Smooth muscle cell of bladder (primary cell): ENCODE measurements at places on chromosomes 7 and 10. TPM values are rescaled to one million over a fixed set of nuclear protein-coding genes. Genes with fewer than 3 reads are reported as not detected.

LSM5 gene
- 15.3 and 16.1 TPM in 2 replicates for total RNA-seq

MUC12 gene
- total RNA-seq: 0.57 and 0.92 TPM in 2 replicates

UBN2 gene
- total RNA-seq: 3.4 and 4.1 TPM in 2 replicates

DPY19L1 gene
- total RNA-seq: 40.8 and 47.3 TPM in 2 replicates

ITPRID1 gene
- not detected in 2 replicates for total RNA-seq

AKR1C2 gene
- total RNA-seq: 13.5 and 239 TPM in 2 replicates

SPDYE8 gene
- total RNA-seq: not detected in 2 replicates

NPFFR1 gene
- under 0.01 TPM in 1 of 2 replicates, not detected in the other for total RNA-seq

NFE2L3 gene
- total RNA-seq: 3.1 and 4.7 TPM in 2 replicates

BAIAP2L1 gene
- 1.3 and 1.4 TPM in 2 replicates for total RNA-seq

CD36 gene
- 24.7 and 46.6 TPM in 2 replicates for total RNA-seq

TMEM270 gene
- not detected in 2 replicates for total RNA-seq

SFTPA2 gene
- total RNA-seq: not detected in 2 replicates

TASOR2 gene
- 42.8 and 60.8 TPM in 2 replicates for total RNA-seq

ADCYAP1R1 gene
- total RNA-seq: under 0.01 TPM in 1 of 2 replicates, not detected in the other

CDHR1 gene
- total RNA-seq: under 0.01 TPM in 2 replicates

DENND11 gene
- total RNA-seq: 6.0 and 9.4 TPM in 2 replicates

NPSR1 gene
- not detected in 2 replicates for total RNA-seq

PAXIP1 gene
- 5.5 and 7.8 TPM in 2 replicates for total RNA-seq

AKR1C1 gene
- 218 and 321 TPM in 2 replicates for total RNA-seq

BMPR1A gene
- 48.9 and 63.4 TPM in 2 replicates for total RNA-seq

TMEM273 gene
- under 0.01 TPM in 1 of 2 replicates, not detected in the other for total RNA-seq

FEZF1 gene
- not detected in 2 replicates for total RNA-seq

SPDYE2 gene
- total RNA-seq: not detected in 2 replicates

RTKN2 gene
- 0.83 and 1.00 TPM in 2 replicates for total RNA-seq

OSBPL3 gene
- total RNA-seq: 8.1 and 9.0 TPM in 2 replicates

LIPJ gene
- total RNA-seq: under 0.01 TPM in 2 replicates

ARHGAP12 gene
- 36.7 and 42.2 TPM in 2 replicates for total RNA-seq

VAX1 gene
- not detected in 2 replicates for total RNA-seq

KLF14 gene
- total RNA-seq: 0.09 TPM in 1 of 2 replicates, not detected in the other

MMP21 gene
- total RNA-seq: under 0.01 and 0.09 TPM in 2 replicates

WDFY4 gene
- not detected in 2 replicates for total RNA-seq

LIPF gene
- not detected in 2 replicates for total RNA-seq

CPSF4 gene
- total RNA-seq: 21.6 and 28.1 TPM in 2 replicates

PALD1 gene
- total RNA-seq: under 0.01 and 0.37 TPM in 2 replicates
